ENCODE measurements at places on chromosomes 1 and 21.

- DNase-seq: no peak
Measured at GRCh38 chr1:234288946-234289345, 84.3 kb upstream of the COA6 start.

- no peak for DNase-seq
Measured at GRCh38 chr1:147717706-147718097, 42.7 kb downstream of the GJA5 start.

GRCh38 chr21:45390121-45390751 is 14.7 kb upstream of the COL18A1 start:
- no peak for DNase-seq

DNA sequence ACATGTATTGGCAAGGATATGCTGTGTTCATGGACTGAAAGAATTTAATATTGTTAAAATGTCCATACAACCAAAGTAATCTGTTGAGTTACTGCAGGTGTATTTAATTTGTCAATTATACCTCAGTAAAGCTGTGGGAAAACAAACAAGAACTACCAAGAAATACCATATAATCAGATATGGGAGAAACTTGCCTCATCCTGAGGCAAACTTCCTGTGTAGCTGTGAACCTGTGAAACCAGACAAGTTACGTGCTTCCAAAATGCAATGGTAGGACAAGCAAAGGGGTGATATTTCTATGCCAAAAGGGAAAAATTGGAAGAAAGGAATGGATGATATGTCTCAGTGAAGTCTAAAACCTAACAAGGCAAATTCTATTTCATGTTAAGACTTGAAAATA is 174.6 kb downstream of the SPATA17 start:
- no peak for DNase-seq

DNA sequence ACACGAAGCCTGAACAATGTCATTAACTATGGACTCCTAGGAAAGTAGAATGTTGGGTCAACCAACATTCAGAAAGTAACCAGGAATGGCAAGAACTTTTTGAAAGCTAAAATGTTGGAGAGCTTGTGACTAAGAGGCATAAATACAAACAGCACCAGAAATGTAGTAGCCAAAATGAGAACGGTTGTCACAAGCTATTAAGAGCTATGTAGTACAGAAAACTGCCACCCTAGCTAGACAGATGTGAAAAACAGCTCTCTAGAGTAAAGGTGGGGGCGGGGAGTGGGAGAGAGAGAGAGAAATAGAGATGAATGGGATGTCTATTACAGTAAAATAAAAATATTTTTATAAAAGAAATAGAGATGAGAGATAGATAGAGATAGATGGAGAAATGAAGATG is 35.1 kb downstream of the SLC44A5 start:
- DNase-seq: no peak

All from natural killer cell (primary cell).